ENCODE measurements at places on chromosomes 4 and X.

GRCh38 chrX:30495468-30495867 lies 82.1 kb downstream of the TASL start:
- no peak for DNase-seq

GRCh38 chr4:159204566-159204965 lies 101.7 kb downstream of the RAPGEF2 start:
- no peak for DNase-seq

GRCh38 chr4:38663090-38663800 lies 754 bp upstream of the KLF3 start:
- DNase-seq: no peak

DNA sequence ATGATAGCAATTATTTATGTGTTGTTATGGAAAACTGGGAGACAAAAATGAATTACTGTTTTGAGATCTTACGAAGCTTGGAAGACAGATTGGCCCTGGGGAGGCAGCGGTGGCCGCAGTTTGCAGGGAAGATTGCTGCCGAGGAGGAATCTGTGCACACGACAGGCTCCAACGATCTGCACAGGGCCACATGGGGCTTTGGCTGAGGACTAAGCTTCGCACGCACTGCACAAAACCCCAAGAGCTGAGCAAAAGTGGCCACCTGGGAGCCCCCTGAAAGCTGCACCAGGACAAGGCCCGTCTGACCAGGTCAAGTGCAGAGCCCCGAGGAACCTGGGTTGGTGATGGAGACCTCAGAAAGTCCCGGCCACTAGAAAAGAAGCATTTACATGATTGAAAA lies 5.2 kb upstream of the PDE6B start:
- DNase-seq: no peak

- DNase-seq: no peak
Measured at GRCh38 chr4:5755679-5756078, 44.7 kb downstream of the EVC start.

- DNase-seq: no peak
Measured at GRCh38 chr4:148007792-148008191, 275.9 kb downstream of the ARHGAP10 start.

GRCh38 chrX:2183193-2183725 lies 317.5 kb downstream of the DHRSX start:
- DNase-seq: no peak

- no peak for DNase-seq
Measured at GRCh38 chr4:169975838-169976796, 50.1 kb downstream of the MFAP3L start.

GRCh38 chr4:113645771-113646441 lies 115.6 kb downstream of the CAMK2D start:
- no peak for DNase-seq

DNA sequence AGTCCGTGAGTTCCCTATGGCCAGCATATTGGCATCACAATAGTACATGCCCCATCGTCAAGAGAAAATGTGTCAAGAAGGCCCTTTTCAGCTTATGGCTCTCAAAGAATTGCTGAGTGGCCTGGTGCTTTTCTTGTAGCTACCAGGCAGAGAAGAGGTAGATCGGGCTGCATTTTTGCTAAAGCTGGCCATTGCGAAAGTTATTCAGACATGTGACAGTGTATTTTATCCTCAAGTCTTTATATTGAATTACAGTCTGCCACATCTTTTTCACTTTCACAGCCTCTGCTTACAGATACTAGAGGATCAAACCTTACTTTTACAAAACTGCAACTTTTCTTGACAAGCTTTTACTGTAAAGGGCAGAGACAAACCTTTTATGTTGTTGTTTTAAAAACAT lies 261.5 kb upstream of the IGFBP7 start:
- no peak for DNase-seq

- DNase-seq: peak; percentile 24
Measured at GRCh38 chrX:131841496-131842437, 181.3 kb upstream of the STK26 start.

- DNase-seq: peak; percentile 36
Measured at GRCh38 chr4:174365018-174365587, 81.4 kb downstream of the CEP44 start.
